ENCODE measurements at places on chromosomes 4 and X.

DNA sequence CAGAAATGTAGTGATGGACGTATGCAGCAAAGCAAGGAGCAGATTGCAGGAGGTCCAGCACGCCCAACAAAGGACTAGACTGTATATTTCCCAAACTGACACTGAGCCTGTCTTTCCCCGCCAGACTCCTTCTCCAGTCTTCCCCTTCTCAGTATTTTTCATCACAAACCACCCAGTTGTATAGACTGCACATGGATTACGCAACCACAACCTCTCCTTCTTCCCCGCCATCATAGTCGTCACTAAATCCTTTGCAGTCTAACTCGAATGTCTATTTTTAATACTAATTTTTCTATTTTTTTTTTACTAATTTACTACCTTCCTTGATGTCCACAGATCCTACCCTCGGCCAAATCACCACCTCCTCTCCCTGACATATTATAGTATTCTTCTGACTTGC, 105.4 kb downstream of the MTNR1A start:
- no peak overlapping the region for H3K27ac ChIP-seq
- H3K4me1 ChIP-seq, result no peaks in the 10 kb centered on the region
- H3K27me3 ChIP-seq, result no peaks in the 10 kb centered on the region
- DNase-seq, result no peak
- no peaks in the 10 kb centered on the region for H3K36me3 ChIP-seq

- H3K27ac ChIP-seq, result peak overlapping the region; percentile 41
- no peaks in the 10 kb centered on the region for H3K36me3 ChIP-seq
- DNase-seq, result peak; percentile 64
Measured at GRCh38 chrX:54358424-54359211, 772 bp upstream of the WNK3 start.

- no peak overlapping the region for H3K27ac ChIP-seq
- no peak overlapping the region for H3K4me3 ChIP-seq
- no peaks in the 10 kb centered on the region for H3K36me3 ChIP-seq
Measured at GRCh38 chr4:81606166-81606565, 134.5 kb upstream of the RASGEF1B start.

- H3K36me3 ChIP-seq, result no peaks in the 10 kb centered on the region
- no peak overlapping the region for H3K27ac ChIP-seq
- H3K27me3 ChIP-seq, result no peaks in the 10 kb centered on the region
- no peak overlapping the region for H3K4me3 ChIP-seq
- DNase-seq, result no peak
- no peaks in the 10 kb centered on the region for H3K4me1 ChIP-seq
Measured at GRCh38 chrX:39309018-39309635, 507.9 kb downstream of the MID1IP1 start.

DNA sequence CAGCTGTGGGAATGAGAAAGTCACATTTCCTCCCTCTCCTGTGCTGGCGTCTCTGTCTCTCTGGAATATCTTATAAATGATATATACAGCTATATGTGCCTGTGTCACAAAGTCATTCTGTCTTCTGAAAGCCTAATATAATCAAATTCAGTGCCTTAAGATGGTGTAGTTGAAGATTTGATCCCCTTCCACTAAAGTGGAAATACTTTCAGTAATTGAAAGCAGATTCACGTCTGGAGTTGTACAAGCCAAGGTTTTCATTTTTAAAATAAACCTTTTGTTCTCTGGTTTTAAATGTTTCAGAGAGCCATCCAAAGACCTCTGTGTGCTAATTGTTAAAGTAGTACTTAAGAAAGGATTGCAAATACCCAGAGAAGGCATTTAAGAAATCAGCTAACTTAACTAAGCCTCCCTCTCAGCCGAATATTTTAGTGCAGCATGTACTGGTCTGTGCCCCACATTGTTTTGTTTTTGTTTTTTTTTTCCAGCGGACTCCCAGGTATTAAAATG, 206.8 kb downstream of the TENM3 start:
- DNase-seq, result no peak
- H3K27ac ChIP-seq, result no peak overlapping the region
- peaks cover 7% of the 10 kb centered on the region for H3K4me1 ChIP-seq
- H3K36me3 ChIP-seq, result no peaks in the 10 kb centered on the region

- no peaks in the 10 kb centered on the region for H3K27me3 ChIP-seq
- H3K4me1 ChIP-seq, result no peaks in the 10 kb centered on the region
- DNase-seq, result no peak
- H3K36me3 ChIP-seq, result no peaks in the 10 kb centered on the region
- H3K4me3 ChIP-seq, result no peak overlapping the region
Measured at GRCh38 chr4:60013464-60014184, 1186.5 kb upstream of the ADGRL3 start.

DNA sequence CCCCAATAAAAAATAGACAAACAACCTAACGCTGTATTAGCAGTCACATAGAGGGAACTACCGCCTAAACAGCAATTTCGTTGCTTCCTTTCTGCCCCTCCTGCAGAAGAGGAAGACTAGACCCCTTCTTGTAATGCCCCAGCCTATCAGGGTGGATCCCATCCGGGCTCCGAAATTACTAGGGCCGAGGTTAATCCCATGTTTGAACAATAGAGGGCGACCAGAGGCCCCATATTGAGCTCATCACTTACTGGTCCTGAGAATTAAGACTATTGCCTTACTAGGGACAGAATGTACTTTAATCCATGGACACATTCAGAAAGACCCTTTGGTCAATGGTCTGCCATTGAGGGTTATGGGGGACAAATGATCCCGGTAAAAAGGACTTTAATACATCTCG, 11.8 kb upstream of the ZNF630 start:
- no peaks in the 10 kb centered on the region for H3K27me3 ChIP-seq
- no peaks in the 10 kb centered on the region for H3K4me1 ChIP-seq

GRCh38 chr4:108314900-108315589, 146.3 kb upstream of the LEF1 start:
- no peak overlapping the region for H3K27ac ChIP-seq
- DNase-seq, result no peak
- no peaks in the 10 kb centered on the region for H3K27me3 ChIP-seq
- H3K36me3 ChIP-seq, result no peaks in the 10 kb centered on the region
- H3K4me1 ChIP-seq, result no peaks in the 10 kb centered on the region

DNA sequence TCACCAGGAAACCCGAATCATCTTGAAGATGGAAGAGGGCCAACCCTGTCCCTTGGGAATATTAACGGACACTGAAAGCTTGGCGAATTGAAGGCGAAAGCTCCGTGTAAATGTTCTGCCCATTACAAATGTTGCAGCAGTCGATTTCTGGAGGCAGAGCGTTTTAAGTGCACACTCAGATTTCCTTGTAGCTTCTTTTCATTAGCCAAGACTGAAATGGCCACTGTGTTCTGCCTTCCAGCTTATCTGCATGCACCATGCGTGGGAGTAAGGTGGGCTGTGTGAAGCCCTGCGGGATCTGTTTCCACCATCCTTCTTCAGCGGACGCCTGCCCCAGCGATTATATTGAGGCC, 1.3 kb downstream of the SMIM20 start:
- H3K36me3 ChIP-seq, result no peaks in the 10 kb centered on the region
- H3K4me1 ChIP-seq, result peaks cover 12% of the 10 kb centered on the region
- DNase-seq, result no peak
- H3K27ac ChIP-seq, result peak overlapping the region; percentile 66
- no peaks in the 10 kb centered on the region for H3K27me3 ChIP-seq
- H3K4me3 ChIP-seq, result no peak overlapping the region

DNA sequence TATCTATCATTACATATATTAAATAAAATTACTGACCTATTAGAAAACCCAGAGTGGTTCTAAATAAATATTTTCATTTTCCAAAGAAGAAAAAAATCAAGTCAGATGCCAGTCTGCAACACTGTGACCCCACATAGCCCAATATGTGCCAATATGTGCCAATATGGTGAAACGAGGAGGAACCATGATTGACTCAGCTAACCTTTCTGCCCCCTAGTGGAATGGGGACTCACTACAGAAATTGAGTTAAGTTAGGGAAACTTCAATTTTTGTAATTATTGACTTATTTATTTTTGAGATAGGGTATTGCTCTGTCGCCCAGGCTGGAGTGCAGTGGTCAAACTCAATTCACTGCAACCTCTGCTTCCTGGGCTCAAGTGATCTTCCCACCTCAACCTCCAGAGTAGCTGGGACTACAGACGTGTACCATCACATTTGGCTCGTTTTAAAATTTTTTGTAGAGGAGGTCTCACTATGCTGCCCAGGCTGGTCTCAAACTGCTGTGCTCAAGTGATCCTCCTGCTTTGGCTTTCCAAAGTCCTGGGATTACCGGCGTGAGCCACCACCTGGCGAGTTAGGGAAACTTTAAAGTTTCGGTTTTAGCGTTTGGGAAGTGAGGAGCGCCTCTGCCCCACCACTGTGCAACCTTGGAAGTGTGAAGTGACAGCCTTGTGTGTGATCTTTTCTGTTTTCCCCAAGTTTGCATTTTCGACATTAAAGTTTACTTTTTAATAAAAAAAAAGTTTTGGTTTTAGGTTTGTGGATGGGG, 116.8 kb upstream of the SHISA3 start:
- DNase-seq, result no peak
- no peaks in the 10 kb centered on the region for H3K36me3 ChIP-seq
- no peak overlapping the region for H3K4me3 ChIP-seq

DNA sequence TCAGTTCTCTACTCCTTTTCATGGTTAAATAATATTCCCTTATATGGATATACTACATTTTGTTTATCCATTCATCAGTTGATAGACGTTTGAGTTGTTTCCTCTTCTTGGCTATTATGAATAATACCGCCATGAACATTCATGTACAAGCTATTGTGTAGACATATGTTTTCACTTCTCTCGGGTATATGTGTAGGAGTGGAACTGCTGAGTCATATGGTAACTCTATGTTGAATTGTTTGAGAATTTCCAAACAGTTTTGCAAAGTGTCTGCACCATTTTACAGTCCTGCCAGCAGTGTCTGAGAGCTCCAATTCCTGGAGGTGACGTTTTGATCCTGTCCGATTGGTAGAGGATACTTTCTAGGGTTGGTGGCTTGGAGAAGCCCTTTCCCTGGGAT, 23.6 kb downstream of the PLAC1 start:
- no peak for DNase-seq
- H3K27ac ChIP-seq, result no peak overlapping the region
- no peaks in the 10 kb centered on the region for H3K36me3 ChIP-seq
- H3K4me1 ChIP-seq, result no peaks in the 10 kb centered on the region
- no peaks in the 10 kb centered on the region for H3K27me3 ChIP-seq

DNA sequence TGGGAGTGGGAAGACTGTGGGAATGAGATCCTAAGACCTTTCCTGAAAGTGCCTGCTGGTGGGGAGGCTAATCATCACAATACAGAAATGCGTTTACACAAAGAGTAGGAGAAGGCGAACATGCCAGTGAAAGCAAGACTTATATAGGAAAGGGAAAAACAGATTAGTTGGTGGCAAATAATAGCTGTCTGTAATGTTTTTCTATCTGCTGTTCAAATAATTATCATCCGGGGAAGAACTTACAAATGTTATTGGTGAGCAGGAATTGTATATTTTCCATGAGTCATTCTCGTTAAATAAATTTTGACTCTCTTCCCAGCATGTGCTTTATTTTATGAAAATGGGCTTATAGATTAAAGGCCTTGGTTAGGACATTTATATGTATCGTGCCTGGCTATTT, 196.5 kb downstream of the ARHGAP10 start:
- H3K4me1 ChIP-seq, result no peaks in the 10 kb centered on the region
- no peaks in the 10 kb centered on the region for H3K36me3 ChIP-seq
- H3K27me3 ChIP-seq, result no peaks in the 10 kb centered on the region
- H3K4me3 ChIP-seq, result no peak overlapping the region
- no peak for DNase-seq

All from thyroid gland (tissue), 4 donors.